ENCODE measurements at places on chromosomes 2 and 18. TPM values are rescaled to one million over a fixed set of nuclear protein-coding genes. Genes with fewer than 3 reads are reported as not detected.

GRCh38 chr2:26462100-26462499 is 15.8 kb downstream of the OTOF start:
- DNase-seq: no peak

DNA sequence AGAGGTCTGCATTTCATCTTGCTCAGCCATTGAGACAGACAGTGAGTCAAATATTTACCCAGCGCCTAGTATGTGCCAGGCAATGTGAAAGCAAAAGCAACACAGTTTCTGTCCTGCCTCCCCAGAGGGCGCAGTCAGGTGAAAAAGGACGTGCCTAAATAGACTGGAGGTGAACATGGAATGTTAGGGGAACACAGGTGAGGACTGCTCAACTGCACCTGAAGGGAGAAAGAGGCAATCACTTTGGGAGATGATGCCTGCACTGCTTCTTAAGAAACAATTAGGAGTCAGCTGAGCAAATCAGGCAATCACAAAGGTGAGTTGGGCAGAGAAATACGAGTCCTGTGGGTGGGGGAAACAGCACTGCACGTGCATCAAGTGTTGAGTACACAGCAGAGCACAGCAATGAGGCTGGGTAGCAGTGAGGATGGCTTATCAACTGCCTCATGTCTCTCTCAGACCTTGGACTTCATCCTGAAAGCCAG is 218.3 kb upstream of the SMAD7 start:
- DNase-seq: no peak

GRCh38 chr2:239110595-239111048 is 262.7 kb downstream of the TWIST2 start:
- DNase-seq: no peak

GRCh38 chr2:43748333-43748732 is 25.5 kb upstream of the DYNC2LI1 start:
- DNase-seq: no peak

DNA sequence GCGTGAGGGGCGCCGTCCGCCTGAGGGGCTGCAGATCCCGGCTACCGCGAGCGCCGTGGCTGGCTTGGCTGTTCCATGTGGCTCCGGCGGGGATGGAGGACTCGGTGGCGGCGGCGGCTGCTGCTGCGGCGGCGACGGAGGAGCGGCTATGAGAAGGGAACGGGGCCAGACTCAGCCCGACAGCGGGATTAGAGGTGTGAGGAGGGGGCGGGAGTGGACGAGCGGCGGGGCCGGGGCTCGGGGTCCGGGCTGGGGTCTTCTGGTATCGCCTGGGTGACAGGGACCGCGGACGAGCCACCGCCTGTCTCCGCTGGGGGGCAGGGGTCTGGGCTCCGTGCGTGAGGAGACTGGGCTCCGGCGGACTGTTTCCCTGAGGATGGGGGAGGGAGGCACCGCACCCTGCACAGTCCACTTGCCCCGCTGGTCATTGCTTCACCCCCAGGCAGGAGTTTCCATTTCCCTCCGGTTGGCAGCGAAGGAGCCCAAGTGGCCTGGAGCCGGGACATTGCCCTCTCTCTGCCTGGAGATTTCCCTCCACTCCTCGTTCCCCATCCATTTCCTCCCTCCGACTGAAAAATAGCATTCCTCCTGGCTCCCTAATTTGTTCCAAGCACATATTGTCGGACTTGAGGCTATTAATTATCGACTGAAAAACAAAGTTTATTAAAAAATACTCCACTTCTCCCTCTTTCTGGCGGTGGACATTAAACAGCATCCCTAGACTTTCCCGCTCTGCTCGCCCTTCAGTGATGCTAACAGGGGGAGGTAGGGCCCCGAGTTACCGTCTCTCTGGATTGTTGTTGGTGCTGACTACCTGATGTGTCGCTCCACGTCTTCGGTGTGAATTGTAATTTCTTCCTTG is 577 bp downstream of the EHBP1 start:
- DNase-seq: peak; percentile 44

- no peak for DNase-seq
Observed at GRCh38 chr2:131146749-131147148, 41.6 kb downstream of the PLEKHB2 start.

- DNase-seq: no peak
Observed at GRCh38 chr2:88807237-88807962, 115.9 kb downstream of the RPIA start.

WIPF1 gene
- total RNA-seq: 17.2 TPM

Data from neural progenitor cell (in vitro differentiated cells).